ENCODE measurements at places on chromosomes 3 and 15.

GRCh38 chr3:10088256-10088655 is 19.8 kb downstream of the FANCD2OS start:
- no peak for DNase-seq

DNA sequence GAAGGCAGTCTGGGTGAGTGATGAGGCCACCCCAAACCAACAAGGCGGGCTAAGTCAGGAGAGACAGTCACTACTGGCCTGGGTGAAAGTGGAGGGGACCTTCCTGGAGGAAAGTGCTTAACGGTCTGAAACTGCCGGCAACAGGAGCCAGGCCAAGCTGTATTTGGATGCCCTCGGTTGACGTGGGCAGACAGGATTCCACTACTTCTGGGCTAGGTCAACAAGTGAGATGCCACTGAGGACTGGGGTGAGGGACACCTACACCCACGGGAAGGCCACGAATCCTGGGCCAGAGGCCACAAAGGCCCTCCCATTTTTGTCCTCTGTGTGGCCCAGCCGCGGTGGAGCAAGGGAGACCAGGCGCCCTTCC is 12.3 kb downstream of the SPTBN5 start:
- no peak for DNase-seq

- DNase-seq = no peak
Observed at GRCh38 chr3:131711114-131711768, 208.5 kb upstream of the MRPL3 start.

GRCh38 chr3:129252748-129253147 is 3.3 kb downstream of the COPG1 start:
- DNase-seq = no peak

DNA sequence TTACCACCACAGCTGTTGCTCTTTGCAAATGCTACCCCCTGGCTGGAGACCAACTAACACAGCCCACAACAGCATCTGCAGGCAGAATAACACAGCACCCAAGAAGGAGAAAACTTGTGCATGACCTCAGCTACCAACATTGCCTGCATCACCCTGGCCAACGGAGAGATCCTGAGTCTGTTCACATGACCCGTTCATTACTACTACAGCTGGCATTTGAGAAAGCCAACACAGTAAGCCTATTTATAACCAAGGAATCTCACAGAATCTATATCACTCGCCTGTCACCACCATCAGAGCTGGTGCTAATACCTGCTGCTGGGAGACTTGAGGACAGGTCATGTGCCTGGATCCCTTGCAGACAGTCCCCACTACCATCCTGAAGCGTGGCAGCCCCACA is 215.2 kb downstream of the POLQ start:
- no peak for DNase-seq

DNA sequence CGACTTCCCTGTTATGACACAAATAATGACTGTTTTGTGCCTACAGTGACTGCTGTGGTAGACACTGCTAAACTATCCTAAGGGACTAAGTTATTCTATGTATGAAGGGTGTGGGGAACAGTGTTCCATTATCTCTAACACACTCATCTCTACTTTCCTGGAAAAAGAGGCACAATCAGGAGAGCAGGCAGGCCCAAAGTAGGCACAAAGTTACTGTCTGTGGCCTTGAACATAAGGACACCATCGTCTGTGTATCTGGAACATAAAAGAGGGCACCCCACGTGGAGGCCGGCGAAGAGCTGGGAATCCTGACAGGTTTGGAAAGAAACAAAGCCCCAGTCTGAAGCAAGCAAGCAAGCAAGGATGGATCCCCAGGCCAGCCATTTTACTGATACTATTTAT is 1.5 kb downstream of the ABCC5 start:
- no peak for DNase-seq

GRCh38 chr3:173109143-173109542 is 31.9 kb downstream of the SPATA16 start:
- DNase-seq = no peak

GRCh38 chr3:64295594-64295993 is 70.3 kb upstream of the PRICKLE2 start:
- peak; percentile 71 for DNase-seq

DNA sequence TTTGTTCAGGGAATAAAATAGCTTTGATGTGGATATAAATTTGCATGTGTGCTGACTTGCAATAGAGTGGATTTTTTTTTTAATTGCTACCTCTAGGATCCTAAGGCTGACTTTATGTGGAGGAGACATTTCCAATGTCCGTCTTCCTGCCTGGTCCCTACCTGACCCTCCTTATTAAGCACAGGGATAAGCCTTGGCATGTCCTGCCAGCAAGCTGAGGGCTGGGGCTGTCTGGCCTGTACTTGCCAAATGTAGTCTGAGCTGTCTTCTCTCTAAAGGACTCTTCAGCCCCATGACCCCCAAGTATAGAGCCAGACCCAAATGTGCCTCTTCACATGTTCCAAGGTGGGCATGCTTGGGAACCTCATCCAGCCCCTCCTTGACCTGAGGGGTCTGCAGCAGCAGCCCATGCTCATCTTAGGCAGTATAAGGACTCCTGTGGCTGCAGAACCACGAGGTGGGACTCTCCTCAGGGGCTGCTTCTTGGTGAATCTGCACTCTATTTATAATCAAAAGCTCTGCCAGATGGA is 88.8 kb downstream of the CACNA1D start:
- no peak for DNase-seq

DNA sequence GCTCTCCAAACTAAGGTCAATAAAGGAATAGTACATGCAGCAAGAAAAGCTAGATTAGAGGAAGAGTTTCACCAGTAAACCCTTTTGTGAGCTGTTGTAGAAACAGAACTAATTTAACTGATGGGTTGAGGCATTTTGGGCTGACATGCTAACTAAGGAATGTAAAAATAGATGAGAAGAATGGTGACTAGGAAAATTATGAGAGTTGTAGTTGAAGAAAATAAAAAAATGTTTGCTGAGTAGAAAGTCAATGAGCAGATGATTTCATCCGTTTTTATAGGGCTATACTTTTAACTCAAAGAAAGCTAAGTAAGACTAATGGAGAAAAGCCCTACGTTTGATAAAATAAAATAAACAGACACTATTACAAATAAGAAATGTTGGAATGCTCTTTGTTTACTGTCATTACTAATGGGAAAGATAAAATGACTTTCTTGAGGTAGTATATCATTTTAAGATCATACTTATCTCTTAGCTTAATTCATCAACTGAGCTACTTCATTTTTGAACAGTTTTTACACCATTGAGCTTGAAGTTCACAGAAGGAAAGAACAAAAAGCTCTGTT is 209.4 kb upstream of the DPH6 start:
- DNase-seq = no peak

- DNase-seq = no peak
Observed at GRCh38 chr3:79516795-79517194, 251.0 kb downstream of the ROBO1 start.

DNA sequence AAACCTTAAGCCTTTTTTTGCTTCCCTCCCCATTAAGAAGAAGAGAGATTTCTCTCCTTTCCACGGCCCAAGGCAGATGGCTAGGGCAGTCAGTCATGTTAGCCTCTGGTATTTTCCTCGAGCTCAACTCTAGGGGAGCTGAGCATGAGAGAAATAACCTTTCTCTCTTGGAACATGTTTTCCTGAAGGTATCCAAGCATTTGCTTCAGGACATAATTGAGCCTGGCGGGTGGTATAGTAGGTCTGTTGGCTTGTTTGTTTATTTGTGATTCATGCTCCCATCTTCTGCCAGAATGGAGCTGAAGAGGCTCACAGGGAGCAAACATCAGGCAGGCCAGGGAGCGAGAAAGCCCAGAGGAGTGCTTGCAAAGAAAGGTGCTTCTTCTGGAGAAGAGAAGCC is 102.5 kb downstream of the MESD start:
- DNase-seq = no peak

DNA sequence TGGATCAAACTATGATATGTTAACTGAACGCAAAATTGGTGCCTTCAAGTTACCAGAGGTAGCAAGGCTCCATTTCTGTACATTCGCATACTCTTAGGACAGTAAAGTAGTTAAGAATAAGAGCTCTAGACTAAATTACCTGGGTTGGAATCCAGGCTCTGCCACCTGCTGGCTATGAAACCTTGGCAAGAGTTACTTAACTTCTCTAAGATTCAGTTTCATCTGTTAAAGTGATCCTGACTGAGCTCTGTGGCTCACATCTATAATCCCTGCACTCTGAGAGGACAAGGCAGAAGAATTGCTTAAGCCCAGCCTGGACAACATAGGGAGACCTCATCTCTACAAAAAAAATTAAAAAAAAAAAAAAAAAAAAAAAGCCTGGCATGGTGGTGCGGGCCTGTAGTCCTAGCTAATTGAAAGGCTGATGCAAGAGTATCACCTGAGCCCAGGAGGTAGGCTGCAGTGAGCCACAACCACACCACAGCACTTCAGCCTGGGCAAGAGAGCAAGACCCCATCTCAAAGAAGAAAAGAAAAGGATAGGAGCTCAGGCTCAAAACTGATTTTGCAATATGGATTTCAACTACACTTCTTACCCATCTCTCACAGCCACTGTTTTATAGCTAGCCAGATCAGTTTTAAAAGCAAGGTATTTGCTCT is 21.3 kb downstream of the GSK3B start:
- DNase-seq = no peak

GRCh38 chr3:53833053-53833645 is 13.1 kb downstream of the CHDH start:
- no peak for DNase-seq

GRCh38 chr15:85125056-85125661 is 143.5 kb downstream of the PDE8A start:
- DNase-seq = peak; percentile 3

DNA sequence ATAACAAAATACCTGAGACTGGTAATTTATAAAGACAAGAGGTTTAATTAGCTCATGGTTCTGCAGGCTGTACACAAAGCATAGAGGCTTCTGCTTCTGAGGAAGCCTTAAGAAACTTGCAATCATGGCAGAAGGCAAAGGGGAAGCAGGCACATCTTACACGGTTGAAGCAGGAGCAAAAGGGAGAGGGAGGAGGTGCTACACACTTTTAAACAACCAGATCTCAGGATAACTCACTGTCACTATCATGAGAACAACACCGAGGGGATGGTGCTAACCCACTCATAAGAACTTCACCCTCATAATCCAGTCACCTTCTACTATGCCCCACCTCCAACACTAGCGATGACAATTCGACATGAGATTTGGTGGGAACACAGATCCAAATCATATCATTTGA is 54.4 kb downstream of the ATP8B4 start:
- DNase-seq = no peak

Data from AG04449 (cell line).